ENCODE measurements at places on chromosomes 13 and 19.
A peak's percentile ranks its signal among the peaks of the same experiment; 100 is the strongest.

DNA sequence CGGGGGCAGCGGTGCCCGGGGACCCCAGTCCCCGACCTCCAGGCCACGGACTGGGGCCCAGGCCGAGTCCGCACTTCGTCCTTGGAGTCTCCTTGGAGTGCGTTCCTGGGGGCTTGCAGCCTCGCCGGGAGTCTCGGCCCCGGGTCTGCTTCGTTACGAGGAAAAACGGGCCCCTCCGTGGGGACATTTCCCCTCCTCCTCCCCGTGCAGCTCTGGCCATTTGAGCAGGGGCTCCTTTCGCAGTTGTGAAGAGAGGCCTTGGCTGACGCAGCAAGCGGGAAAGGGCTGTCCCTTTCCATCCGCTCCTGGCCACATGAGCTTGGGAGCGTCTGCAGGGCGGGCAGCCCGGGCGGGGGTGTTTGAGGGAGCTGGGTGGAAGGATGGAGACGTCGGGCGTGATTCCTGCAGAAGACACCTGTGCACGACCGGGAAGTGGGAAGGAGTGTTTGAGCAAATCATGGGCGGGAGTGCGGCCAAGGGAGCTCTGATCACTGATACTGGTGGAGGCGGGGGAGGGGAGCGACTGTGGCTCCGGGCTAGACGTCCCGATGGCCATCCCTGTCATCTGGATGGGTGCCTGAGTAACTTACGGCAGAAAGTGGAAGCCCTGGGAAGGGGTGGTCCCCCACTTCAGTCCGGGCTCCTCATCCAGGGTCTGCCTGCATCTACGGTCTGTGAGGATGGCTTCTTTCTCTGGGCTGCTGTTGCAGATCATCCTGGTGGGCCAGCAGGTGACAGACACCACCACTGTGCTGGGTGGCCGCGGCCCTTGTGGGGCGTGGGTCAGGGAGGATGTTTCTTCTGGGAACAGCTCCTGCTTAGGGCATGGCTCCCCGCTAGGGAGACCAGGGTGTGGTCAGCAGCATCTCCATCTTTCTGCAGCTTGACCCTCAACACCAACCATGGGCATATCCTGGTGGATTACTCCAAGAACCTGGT, 736 bp downstream of the GPI start:
- peak; percentile 11 for DNase-seq

DNA sequence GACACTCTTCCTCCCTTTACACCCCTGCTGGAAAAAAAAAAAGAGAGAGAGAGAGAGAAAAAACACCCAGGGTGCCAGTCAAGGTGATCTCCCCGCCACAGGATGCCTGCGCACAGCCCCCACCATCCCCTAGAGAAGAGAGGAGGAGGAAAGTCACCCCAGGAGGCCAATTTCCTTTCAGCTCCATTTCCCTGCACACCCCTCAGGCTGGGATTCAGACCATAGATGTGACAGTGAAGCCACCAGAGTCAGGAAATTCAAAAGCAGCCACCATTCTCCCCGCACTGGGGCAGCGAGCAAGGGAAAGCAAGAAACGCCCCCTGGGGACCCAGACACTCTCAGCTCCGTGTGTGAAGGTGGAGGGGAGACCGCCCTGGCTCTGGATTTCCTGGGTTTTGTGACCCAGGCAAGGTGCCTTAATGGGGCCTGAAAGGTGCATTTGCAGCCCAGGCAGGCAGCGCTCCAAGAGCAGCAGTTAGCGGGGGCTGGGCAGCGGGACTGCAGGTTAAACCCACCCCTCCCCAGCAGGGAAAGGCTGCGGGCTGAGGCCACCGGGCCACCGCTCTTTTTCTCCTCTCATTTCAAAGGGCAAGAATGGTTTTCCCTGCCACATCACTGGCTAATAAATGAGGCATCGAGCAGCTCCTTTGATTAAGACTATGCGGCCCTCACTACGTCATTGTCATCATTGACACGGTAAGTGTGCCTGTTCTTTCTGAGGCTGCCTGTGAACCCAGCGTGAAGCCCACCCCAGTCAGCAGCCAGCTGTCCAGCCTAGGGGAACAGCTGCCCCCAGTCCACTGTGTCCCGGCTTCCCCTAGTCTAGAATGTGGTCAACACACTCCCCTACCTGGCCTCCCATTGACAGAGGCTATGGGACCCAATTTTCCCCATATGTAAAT, 83.8 kb upstream of the TM9SF2 start:
- no peak for DNase-seq

GRCh38 chr19:18660051-18660910, 23.2 kb upstream of the CRTC1 start:
- no peak for DNase-seq

- DNase-seq = no peak
These were observed 80.2 kb upstream of the SERP2 start for GRCh38 chr13:44293374-44293773.

DNA sequence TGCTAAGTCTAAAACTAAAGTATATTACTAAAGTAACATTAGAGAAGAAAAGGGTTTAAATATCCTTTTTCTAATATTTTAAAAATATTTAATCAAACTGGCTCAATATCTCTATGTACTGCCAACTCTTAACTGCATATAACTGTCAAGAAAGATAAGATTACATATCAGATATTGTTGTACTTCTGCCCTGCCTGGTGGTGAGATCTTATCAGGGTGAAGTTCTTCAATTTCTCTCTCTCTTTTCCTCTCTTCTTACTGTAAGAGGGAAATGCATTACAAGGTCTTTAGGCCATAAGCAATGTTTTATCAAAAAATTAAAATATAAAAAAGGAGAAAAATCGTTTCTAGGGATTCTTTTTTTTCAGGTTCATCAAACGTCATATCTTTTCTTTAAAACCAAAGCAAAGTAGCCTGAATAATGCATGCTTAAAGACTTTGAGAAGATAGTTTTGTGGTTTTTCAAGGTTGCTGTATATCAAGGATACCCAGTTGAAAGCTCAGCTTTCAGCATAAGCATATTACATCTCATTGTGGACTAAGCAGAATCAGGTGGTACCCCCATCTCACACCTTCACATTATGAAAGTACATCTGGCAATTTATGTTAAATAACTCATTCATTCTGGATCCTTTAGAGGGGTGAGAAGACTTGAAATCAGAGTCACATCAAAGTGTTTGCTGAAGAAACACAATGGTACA, 1625.7 kb upstream of the SLC10A2 start:
- no peak for DNase-seq

DNA sequence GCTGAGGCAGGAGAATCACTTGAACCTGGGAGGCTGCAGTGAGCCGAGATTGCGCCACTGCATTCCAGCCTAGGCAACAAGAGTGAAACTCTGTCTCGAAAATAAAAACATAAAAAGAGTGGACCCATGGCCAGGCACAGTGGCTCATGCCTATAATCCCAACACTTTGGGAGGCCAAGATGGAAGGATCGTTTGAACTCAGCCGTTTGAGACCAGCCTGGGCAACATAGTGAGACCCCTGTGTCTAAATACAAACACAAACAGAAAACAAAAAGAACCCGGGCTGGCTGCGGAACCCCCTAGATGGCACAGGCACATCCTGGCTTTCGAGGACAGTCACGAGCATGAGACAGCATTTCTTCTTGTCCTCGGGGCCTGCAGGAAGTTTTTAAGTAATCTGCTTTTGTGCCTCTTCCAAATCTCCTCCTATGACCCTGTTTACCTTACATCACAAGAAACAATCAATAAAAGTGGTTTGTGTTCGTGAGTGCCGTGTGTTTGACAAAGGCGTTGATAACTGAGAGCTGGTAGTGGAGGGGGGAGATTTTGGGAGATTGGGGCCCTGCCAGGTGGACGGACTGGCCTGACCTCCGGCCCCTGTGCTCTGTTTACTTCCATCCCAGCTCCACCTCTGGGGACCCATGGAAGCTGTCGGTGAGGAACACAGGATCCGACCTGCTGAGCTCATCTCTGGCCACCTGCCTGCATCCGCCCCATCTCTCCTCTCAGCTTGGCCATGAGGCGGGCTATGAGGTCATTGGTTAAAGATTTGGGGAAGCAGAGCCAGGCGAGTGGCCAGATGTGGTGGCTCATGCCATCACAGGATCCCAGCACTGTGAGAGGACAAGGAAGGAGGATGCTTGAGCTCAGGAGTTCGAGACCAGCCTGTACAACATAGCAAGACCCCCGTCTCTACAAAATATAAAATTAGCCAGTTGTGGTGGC, 5.9 kb upstream of the GDF15 start:
- DNase-seq = no peak

- DNase-seq = no peak
These were observed 1719.5 kb upstream of the MIR17HG start for GRCh38 chr13:89627996-89628395.

GRCh38 chr13:104450006-104450405, 1383.8 kb upstream of the SLC10A2 start:
- DNase-seq = no peak

GRCh38 chr13:94710881-94711560, 1.3 kb downstream of the SOX21 start:
- DNase-seq = no peak

DNA sequence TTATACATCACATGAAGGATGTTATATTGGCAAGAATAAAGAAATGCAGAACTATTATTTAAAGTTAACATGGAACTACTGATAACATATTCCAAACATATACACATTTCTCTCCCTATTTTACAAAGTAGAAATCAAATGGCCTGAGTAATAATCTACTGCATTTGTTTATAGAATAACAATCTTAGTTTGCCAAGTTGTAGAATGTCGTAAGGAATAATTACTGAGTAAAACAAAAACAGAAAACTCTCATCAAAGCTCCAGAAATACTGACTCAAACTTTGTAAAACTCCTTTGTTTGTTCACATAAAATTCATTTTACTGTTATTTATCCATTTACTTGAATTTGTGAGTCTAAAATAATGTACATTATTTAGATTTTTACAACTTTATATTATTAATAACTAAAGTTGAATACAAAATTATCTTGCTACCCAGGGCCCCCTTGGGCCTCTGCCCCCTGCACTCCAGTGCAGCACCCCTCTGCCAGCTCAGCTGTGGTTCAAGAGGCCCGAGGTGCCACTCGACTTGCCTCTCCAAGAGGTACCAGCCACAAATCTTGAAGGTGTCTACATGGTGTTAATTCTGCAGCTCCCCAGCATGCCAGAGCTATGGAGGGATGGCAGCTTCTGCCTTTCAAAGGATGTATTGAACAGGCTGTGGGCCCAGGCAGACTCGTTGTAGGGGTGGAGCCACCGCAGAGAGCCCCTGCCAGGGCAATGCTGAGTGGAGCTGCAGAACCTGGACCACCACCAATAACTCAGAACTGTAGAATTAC, 2819.7 kb downstream of the PCDH9 start:
- DNase-seq = no peak

GRCh38 chr13:91014696-91015095, 332.8 kb upstream of the MIR17HG start:
- DNase-seq = no peak

GRCh38 chr13:48448285-48448958, 35.5 kb upstream of the LPAR6 start:
- no peak for DNase-seq
